ENCODE measurements at places on chromosomes 5 and 9.

GRCh38 chr9:133609311-133610098 lies at the start of gene FAM163B:
Gene FAM163B (minus strand): TSS chr9:133609389. CDS start chr9:133580223, 29,166 bp downstream.
- no peak for DNase-seq

DNA sequence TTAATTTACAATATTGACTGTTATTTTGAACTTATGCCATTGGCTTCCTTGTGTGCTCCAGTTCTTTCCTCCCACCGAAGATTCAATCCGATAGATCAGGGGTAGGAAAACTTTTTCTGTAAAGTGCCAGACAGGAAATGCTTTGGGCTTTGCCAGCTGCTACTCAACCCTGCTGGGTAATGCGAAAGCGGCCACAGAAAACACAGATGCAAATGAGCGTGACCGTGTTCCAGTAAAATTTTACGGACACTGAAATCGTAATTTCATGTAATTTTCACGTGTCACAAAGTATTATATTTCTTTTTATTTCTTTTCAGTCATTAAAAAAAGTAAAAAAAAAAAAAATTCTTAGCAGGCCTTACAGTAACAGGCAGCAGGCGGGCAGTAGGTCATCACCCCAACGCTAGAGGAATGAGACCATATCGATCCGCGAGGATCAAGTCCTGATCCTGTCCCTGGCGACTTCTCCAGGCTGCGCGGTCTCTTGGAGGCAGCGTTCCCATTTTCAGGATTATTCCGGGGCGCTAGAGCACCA lies 599 bp downstream of the NMRK1 start:
- no peak for DNase-seq

DNA sequence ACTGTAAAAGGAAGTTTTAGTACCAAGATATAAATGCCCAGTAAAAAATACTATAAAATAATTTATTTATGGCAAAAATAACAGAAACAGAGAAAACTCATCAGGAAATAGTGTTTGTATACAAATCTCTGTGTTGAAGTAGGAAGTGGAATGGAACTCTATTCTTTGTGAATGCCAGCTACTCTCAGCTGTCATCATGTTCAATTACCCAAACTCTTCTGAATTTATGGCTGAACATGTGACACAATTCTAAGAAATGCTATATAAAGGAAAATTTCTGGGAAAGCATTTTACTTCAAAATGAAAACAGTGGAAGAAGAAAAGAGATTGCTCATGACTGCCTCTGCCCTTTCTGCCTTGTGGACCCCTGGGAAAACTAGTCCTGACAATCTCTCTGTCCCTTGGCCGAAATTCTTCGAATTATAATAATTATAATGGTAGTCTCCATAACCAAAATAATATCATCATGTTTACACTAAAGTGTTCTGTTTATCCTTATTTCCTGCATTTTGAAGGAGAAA lies 522.3 kb upstream of the ST8SIA4 start:
- DNase-seq, result no peak

GRCh38 chr9:93080406-93080805 lies 15.6 kb upstream of the CARD19 start:
- DNase-seq, result no peak

GRCh38 chr9:89376741-89377351 lies 58.5 kb downstream of the SECISBP2 start:
- no peak for DNase-seq

- no peak for DNase-seq
Observed at GRCh38 chr9:136135326-136136126, 16.9 kb upstream of the TMEM250 start.

DNA sequence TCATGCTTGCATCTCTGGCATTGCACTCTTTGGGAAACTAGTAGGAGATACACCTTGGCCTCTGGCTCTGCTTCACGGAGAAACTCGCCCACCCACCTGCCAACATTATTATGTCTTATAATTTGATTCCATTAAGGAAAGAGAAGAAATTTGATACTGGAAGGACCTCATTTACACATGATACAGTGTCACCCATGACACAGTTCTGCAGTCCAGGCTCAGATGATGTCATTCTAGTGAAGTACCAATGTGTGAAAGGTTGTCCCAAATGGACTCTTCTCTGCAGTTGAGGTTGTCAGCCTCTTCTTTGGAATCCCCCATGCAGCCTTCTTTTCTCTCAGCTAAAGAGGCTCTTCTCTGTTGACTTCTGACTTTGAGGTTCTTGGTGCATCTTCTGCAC lies 329.1 kb downstream of the NTRK2 start:
- DNase-seq, result no peak

DNA sequence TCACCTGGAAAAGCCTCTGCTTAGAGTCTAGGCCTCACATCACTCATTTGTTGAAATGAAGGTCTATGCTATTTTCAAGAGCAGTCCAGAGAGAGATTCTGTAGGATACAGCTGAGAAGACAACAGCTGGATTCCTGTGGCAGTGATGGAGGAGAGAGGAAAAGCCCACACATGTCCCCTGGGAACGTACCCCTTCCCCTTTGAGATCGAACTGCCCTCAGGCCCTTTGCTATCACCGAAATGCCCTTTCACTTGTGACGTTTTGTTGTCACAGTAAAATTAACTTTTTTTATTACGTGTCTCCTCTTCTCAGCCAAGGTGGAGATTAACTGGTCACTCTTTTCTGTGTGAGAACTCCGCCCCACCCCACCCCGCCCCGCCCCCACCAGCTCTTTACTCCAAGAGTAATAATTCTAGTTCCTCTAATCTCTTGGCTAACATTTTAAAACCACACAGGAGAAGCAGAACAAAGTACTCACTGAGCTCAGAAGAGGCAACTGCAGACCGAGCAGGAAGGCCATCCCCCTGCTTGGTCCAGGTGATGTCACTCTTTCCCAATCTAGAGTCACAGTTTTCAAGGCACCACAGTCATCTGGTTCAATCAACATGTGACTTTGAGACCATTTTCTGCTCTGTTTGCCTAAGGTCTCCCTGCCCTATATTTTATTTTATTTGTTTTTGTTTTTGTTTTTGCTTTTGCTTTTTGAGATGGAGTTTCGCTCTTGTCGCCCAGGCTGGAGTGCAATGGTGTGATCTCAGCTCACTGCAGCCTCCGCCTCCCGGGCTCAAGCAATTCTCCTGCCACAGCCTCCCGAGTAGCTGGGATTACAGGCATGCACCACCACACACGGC lies 105.6 kb downstream of the SUSD1 start:
- no peak for DNase-seq

GRCh38 chr9:116163293-116164055 lies 9.9 kb downstream of the PAPPA start:
- no peak for DNase-seq

GRCh38 chr5:127969002-127969401 lies 114.6 kb upstream of the SLC12A2 start:
- no peak for DNase-seq

GRCh38 chr9:37201581-37201980 lies 81.2 kb downstream of the ZCCHC7 start:
- DNase-seq, result no peak

GRCh38 chr5:129363991-129364390 lies 96.1 kb upstream of the ADAMTS19 start:
- no peak for DNase-seq

DNA sequence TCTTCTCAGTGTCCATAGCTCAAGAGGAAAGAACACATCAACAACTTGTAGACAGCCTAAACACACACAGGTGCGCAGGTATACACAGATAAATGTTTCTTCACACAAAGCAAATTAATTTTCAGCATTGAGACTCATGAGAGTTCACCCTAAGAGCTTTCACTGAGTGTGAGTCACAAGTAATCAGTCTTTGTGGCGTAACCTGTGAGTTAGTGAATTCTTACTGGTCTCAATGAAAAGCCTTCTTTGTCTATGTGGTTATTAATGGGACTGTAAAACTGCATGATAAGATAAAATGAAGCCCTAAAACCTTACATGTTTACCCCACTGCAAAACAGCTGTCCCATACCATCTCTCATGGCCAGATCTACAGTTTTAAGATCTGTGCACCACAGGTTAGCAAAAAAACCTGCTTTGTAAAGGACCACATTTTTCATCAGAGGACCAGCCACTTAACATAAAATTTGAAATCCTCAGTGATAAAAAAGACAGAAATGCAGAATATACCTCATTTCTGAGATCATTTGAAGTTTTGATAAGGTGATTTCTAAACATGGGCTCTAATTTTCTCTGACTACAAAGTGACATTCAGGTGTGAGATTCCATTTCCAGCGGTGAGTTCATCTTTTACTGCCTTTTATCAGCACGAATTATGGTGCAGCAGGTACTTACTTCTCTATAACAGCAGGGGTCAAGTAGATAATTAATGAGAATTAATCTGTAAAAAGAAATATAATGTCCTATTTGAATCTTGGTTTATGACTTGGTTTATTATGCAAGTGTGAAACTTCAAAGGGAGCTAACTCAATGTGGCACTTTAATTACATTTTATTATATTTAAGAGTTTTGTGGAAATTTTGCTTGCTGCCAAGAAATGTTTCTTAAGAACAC lies 335.7 kb upstream of the PIK3R1 start:
- no peak for DNase-seq

- no peak for DNase-seq
Observed at GRCh38 chr9:123685489-123686083, 244.3 kb downstream of the DENND1A start.

GRCh38 chr5:141234109-141234667 lies 11.0 kb upstream of the PCDHB15 start:
- DNase-seq, result no peak
